ENCODE measurements at places on chromosomes 3 and 15. TPM values are rescaled to one million over a fixed set of nuclear protein-coding genes. Genes with fewer than 3 reads are reported as not detected.

ARNT2 gene
- total RNA-seq: 0.21 TPM

GNAT1 gene
- total RNA-seq: not detected

C15orf39 gene
- 32.3 TPM for total RNA-seq

SPTSSB gene
- not detected for total RNA-seq

BNC1 gene
- total RNA-seq: not detected

POC1A gene
- total RNA-seq: 19.5 TPM

OR5K3 gene
- total RNA-seq: not detected

PIERCE2 gene
- total RNA-seq: not detected

IL20RB gene
- total RNA-seq: 1.6 TPM

CPN2 gene
- total RNA-seq: not detected

DNAJA4 gene
- 49.9 TPM for total RNA-seq

IL5RA gene
- not detected for total RNA-seq

SI gene
- total RNA-seq: not detected

TRAT1 gene
- 33.0 TPM for total RNA-seq

CCDC54 gene
- total RNA-seq: not detected

ISLR gene
- total RNA-seq: not detected

MTHFS gene
- 29.2 TPM for total RNA-seq

LMAN1L gene
- total RNA-seq: 0.82 TPM

SCG3 gene
- not detected for total RNA-seq

SCAPER gene
- 56.7 TPM for total RNA-seq

CCNB2 gene
- 72.8 TPM for total RNA-seq

KCNMB2 gene
- not detected for total RNA-seq

ALPK3 gene
- total RNA-seq: 1.1 TPM

CRELD1 gene
- 14.2 TPM for total RNA-seq

PLCL2 gene
- 15.1 TPM for total RNA-seq

SEMA6D gene
- total RNA-seq: not detected

SLC27A2 gene
- 41.7 TPM for total RNA-seq

LTF gene
- total RNA-seq: not detected

GOLGA8G gene
- not detected for total RNA-seq

MYO9A gene
- total RNA-seq: 29.3 TPM

ATP10A gene
- total RNA-seq: 15.8 TPM

UCN2 gene
- 0.34 TPM for total RNA-seq

COX5A gene
- total RNA-seq: 242 TPM

PAQR9 gene
- total RNA-seq: not detected

GOLGA8T gene
- 0.32 TPM for total RNA-seq

FOXB1 gene
- total RNA-seq: 1.1 TPM

NR1I2 gene
- 0.43 TPM for total RNA-seq

HRH1 gene
- 1.1 TPM for total RNA-seq

TMED3 gene
- 54.1 TPM for total RNA-seq

CLEC3B gene
- 0.37 TPM for total RNA-seq

HEG1 gene
- total RNA-seq: 5.5 TPM

HGD gene
- total RNA-seq: 3.4 TPM

ZNF860 gene
- not detected for total RNA-seq

MRPL3 gene
- total RNA-seq: 73.9 TPM

TRIM42 gene
- not detected for total RNA-seq

GABRG3 gene
- not detected for total RNA-seq

ACVR2B gene
- total RNA-seq: 12.8 TPM

TLE3 gene
- 131 TPM for total RNA-seq

KBTBD13 gene
- total RNA-seq: not detected
